ENCODE measurements at places on chromosomes 7 and 10.

DNA sequence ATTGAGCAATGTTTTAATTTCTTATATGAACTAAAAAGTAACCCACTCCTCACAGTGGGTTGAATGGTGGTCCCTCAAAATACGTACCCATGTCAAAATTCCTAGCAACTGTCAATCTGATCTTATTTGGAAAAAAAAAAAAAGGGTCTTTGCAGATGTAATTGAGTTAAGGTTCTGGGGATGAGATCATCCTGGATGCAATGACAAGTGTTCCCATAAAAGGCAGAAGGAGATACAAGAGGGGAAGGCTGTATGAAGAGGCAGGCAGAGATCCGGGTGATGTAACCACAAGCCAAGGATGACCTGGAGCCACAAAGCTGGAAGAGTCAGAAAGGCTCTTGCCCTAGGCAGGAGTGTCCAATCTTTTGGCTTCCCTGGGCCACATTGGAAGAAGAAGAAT lies 516.3 kb upstream of the MKI67 start:
- no peak for DNase-seq

- no peak for DNase-seq
Observed at GRCh38 chr7:22411977-22412693, 55.2 kb upstream of the RAPGEF5 start.

GRCh38 chr7:50653126-50653864 lies 88.1 kb upstream of the DDC start:
- peak; percentile 81 for DNase-seq

DNA sequence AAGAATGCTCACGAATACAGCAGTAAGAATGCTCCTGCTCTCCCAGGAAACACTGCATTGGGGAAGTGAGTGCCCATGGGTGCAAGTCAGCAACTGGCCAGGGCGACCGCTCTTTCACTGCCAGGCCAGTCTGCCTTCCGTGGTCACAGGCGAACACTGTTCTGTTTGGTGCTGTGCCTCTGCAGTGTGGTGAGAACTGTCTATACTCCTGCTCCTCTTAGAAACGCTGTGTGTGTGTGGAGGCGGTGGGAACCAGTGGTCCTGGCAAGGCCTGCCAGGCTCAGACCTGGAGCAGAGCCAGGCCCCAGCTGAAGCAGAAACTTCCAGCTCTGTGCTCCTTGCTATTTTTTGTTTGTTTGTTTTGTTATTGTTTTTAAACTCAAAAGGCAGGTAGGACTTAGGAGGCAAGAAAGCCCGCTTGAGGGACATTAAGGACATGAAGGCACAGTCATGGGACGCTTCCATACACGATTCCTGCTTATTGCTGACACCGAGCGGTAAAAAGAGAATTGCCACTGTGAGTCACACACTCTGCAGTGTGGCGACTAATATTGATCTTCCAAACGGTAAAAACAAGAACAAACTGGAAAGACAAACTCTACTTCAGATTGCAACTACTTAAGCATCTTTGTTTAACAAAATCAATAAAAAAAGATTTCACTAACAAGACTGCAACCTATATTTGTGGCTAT lies 430.8 kb downstream of the DNAJB6 start:
- no peak for DNase-seq

DNA sequence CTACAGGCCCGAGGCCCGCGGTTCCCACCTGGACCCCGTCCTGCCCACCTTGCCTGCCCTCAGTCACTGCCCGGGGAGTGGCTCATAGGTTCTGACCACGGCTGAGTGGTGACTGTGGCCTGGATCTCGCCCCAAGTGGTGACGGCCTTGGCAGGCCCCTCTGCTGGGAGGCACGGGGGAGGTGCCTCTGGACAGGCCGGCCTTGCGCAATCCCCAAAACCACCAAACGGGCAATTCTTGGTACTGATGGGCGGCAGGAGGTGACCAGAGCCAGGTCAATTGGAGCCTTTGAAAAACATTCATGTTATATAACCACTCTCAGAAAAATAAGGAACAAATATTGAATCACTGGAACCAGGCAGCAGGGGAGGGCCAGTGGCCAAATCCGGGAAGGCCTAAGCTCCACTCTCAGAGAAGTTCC lies 83.4 kb downstream of the PRKAG2 start:
- no peak for DNase-seq

DNA sequence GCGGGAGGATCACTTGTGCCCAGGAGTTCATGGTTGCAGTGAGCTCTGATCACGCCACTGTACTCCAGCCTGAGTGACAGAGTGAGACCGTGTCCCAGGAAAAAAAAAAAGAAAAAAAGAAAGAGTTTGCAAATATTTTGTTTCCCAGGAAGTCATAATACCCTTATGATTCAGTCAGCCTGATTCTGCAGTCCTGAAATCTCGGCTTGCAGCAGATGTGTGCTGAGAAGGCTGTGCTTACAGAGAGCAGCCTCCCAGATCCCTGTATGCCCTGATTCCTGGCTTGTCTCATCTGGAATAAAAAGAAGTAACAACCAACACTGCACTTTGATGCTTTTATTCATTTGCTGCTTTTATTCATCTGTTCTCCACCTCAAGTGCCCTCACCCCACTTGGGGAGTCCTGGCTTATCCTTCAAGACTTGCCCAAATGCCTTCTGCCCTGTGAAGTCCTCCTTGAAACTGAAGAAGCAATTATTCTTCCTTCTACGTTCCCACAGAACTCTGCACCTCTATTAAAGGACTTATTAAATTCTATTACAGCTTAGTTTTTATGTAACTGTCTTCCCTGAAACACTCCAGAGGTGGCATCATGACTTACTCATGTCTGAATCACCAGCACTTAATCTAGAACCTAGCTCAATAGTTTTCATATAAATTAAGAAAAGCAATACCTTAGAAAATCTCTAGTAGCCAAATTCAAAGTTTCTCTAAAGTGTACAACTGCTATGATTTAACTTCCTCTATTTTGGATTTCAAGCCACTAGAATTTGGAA lies 27.7 kb upstream of the BPGM start:
- DNase-seq = peak; percentile 66

DNA sequence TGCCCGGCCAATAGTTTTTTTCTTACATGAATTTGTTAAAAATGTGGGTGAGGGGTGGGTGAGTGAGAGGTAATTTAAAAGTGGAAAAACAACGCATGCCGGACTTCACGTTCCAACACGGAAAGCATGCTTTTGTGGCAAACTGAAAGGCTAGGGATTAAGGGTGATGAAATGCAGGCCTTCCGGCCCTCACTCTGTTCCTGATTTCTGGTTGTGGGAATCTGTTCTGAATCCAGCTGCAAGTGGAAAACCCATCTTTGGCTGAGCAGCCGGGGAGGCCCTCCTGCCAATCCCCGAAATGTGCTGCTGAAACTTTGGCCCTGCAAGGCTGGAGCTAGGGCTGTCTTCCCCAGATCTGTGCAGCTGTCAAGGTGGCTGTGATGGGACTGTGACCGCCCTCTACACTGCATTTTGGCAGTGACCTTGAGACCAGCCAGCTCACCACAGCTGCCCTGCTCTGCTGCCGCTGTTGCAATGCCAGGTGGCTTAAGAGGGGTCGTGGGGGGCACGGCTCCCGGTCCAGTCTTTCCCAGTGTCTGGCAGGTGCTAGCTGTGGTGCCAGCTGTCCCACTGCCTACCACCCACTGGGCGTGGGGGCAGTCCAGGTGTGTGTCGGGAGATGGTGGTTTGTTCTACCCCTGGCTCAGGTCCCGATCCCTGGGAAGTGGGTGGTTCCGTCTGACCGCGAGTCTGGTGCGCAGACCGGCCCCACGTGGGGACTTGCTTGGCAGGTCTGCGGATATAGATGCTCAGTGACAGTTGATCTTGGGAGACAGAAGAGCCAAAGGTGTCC lies 39.0 kb downstream of the TET1 start:
- peak; percentile 78 for DNase-seq

DNA sequence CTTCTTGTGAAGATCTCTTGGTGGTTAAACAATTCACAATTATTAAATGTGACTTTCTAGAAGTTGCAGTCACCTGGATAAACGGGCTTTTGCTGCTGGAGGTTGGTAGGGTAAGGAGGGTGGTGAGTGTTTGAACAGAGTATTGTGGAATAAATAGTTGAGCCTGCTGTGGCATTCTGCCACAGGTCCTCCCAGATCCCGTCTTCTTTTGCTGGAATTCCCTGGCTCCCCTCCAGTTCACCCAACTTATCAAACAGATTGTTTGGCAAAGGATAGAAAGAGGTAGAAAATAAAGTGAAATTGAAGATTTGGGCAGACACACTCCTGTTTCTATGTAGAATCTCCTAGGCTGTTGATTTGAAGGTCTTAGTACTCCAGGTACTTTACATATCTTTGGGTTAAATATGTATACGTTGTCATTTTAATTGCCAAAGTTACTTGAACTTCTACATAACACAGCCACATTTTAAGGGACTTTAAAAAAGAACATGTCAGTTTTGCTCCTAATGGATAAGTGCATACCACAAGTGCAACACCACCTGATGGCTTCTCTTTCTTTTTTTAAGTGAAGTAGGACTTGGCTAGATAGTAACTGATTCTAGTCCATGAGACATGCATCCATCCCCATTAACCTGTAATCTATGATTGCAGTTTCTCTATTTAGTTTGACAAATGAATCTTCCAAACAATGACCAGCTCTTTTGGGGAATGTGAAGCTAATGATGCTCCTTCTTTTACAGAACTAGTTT lies 83.0 kb downstream of the ARL4A start:
- no peak for DNase-seq
